ENCODE measurements at places on chromosomes 2 and 18.

GRCh38 chr2:176145085-176145969 lies 6.0 kb upstream of the HOXD4 start:
- DNase-seq, result no peak

DNA sequence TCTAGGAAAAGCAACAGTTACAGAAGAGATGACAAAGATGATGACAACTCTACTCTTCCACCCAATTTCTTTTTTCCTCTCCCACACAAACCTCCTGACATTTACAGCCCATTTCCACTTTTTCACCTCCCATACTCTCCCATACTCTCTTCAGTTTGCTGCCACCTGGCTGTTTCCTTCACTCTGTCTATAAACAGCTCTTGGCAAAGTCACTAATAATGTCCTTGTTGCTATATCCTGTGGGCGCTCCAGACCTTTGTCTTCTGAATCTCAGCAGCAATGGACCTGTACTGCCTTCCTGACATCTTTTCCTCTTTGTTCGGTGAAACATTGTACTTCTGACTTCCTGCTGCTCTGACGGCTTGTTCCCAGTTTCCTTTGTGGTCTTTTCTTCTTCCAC lies 60.7 kb upstream of the CAVIN2 start:
- no peak for DNase-seq

DNA sequence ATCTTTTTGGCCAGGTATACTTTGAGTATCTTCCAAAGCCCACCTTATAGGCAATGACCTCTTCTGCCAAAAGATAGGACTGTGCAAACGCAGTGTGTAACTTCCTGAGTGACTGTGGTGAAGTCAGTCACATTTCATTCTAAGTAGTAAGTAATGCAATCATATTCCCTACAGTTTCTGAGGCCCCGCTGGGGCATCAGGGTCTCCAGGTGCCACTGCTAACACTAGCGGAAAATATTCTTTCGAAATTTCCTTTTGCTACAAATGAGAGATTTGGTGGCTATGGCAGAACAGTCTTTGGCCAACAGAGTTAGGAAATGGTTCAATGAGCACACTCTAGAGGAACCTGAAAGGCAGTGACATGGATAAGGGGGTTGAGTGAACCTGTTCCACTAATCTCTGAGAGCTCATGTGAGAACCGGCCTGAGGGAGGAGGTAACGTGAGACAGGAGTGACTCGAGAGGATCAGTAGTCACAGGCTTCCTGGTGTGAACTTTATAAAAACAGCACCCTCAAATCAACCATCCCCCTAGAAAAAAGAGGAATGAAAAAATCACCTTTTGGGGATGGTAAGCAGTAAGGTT lies 102.6 kb upstream of the LPIN2 start:
- DNase-seq, result no peak

- no peak for DNase-seq
Measured at GRCh38 chr2:78532762-78533379, 492.6 kb upstream of the REG3G start.

- DNase-seq, result no peak
Measured at GRCh38 chr2:83899271-83899670, 559.8 kb downstream of the SUCLG1 start.

- DNase-seq, result no peak
Measured at GRCh38 chr2:236093134-236093533, 75.1 kb downstream of the GBX2 start.

DNA sequence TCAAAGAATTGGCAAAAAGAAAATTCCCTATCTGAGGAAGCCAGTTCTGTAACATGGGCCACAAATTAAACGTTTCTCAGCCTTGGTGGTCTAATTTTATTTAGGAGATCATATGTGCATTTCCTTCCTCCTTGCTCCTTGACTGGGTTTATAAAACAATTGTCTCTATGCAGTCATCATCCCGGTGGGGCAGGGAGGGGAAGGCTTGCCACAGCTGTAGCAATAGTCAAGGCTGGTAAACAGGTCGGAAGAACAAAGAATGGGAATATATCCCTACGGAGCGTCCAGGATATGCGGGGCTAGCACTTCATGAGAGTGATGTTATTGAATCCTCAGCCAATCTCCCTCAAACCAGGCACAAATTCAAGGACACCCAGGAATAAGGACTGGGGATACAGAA lies 143.8 kb downstream of the RNF152 start:
- no peak for DNase-seq

DNA sequence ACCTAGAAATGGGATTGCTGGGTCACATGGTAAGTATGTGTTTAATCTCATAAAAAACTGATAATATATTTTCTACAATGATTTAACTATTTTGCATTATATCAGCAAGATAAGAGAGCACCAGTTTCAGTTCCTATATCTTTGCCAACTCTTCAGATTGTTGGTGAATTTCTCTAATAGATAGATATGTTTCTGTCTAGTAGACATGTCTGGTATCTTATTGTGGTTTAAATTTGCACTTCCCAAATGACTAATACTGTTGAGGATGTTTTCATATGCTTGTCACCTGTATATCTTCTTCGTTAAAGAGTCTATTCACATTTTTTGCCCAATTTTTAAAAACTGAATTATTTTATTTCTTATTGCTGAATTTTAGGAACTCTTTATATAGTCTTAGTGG lies 113.8 kb upstream of the UXS1 start:
- no peak for DNase-seq

DNA sequence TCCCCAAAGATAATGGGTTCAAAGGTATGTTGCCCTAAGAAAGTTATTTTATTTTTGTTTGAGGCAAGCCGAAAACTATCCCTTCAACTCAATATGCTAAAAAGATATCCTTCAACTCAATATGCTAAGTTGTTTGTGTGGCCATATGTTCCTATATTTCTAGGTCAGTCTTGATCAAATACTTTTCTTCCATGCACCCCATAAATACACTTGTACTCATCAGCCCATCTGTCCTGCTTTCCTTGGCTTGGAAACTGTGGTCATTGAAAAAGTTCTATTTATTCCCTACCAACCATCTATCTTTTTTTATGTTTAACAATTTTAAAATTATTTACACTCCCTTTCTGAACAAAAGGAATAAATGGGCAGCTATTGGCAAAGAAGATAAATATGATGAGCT lies 447.7 kb downstream of the NRXN1 start:
- no peak for DNase-seq

GRCh38 chr2:143736904-143737303 lies 607.7 kb downstream of the ARHGAP15 start:
- DNase-seq, result no peak

DNA sequence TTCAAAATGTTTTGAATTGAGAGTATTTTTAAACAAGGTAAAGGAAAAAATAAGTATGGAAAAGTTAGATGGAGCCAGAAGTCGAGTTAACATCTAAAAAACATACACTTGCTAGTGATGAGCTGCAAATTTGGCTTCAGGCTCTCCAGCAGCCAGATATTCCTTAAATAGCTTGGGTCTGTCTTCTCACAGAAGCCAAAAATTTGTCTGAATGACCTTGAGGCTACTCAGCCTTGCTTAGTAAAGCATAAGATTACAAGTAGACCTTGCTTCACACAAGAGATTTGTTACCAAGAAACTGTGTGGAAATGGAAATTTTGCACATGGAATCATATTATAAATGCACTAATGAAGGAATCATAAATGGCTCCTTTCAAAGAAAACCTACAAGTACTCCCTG lies 40.8 kb upstream of the GRB14 start:
- no peak for DNase-seq

DNA sequence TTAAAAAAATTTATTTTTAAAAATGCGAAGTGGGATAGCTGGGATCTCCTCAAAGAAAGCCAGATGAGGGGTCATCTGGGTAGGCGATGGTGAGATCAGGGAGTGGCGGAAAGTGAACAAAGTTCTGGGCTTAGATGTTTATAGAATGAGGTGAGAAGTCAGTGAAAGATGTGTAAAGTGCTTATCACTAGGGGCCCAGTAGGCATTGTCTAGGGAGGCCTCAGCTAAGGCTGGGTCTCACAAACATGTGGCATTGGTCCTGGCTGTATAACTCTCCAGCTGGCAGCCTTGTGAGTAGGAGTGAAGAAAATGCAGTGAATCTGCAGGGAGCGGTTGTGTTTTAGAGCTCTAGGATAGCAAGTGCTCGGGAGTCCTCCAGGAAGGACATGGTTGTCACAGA lies 10.5 kb downstream of the ACSL3 start:
- DNase-seq, result no peak

GRCh38 chr18:80213182-80213581 lies 34.1 kb downstream of the PARD6G start:
- no peak for DNase-seq

GRCh38 chr2:234025466-234025865 lies 25.0 kb upstream of the SPP2 start:
- peak; percentile 4 for DNase-seq

DNA sequence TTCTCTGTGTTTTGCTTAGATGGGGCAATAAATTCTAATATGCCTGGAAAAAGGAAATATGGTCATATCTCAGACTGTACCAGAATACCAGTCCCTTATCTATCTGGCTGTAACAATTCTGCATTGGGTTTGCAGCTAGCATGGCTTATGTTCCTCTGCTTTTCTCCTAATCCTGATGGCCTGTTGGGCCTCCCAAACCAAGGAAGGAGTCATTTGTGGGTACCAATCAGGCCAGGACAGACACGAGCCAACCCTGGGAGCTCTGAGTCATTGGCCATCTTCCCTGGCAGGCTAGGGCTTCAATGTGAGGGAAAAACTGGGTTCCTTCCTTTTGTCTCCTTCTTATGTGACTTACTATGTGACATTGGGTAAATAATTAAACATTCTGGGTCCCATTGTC lies 12.0 kb downstream of the SMARCAL1 start:
- DNase-seq, result no peak

- no peak for DNase-seq
Measured at GRCh38 chr2:46332686-46333281, 35.6 kb downstream of the EPAS1 start.

GRCh38 chr2:194602750-194603149 lies 1054.3 kb upstream of the SLC39A10 start:
- DNase-seq, result no peak

GRCh38 chr18:49621717-49622351 lies 60.0 kb downstream of the LIPG start:
- no peak for DNase-seq

DNA sequence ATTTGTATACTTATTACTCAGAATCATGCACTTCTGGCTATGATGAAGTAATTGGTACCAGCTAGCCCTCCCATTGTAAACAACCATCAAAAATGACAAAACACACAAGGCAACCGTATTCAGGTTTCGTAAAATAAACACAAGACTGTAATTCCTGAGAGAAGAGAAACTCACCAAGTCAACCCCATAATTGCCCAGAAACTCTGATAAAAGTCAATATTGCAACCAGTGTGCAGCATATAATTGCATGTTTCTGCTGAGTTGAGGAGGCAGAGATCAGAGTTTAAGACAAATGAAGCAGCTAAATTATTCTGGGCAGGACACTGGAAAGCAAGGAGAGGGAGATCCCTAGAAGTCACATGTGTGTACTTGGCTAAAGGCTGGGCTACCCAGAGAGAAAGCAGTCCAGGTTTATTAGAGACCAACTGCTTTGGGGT lies 90.3 kb downstream of the ROCK2 start:
- DNase-seq, result no peak

GRCh38 chr18:24472591-24472990 lies 12.2 kb downstream of the HRH4 start:
- DNase-seq, result no peak

DNA sequence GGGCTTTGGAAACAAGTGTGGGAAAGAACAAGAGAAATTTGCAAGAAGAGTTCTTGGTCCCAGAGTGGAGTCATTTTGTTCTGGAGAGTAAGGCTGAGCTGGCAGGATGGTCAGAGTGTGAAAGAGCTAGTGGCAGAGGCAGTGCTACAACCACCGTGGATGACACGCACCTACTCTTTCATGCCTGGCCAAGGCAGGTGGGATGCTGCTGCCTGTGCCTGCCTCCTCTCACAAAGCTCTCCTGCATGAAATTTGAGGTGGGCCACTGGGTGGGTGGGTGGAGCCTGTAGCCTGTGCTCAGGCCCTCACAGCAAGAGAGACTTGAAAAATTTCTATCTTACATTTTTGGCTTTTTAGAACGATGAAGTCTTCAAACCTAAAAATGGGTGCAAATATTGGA lies 9.4 kb upstream of the INO80C start:
- no peak for DNase-seq

- DNase-seq, result peak; percentile 52
Measured at GRCh38 chr2:88265352-88266303, 95.5 kb downstream of the THNSL2 start.

DNA sequence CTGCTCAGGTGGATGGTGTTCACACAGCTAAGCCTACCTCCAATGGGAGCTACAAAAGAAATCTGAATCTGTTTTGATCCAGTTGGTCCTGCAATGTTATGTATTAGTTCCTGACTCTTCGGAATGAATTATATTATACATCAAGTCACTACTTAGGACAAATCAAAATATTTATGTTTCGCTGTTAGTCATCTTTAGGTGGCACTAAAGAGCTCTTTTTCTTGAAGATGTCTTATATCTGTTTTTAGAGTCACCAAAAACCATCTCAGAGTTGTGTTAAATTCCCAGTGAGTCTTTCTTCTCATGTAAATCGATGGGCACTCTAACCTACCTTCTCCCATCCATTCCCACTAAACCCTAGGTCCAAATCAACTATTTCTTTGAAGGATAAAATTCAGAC lies 2.2 kb downstream of the DNER start:
- peak; percentile 6 for DNase-seq

DNA sequence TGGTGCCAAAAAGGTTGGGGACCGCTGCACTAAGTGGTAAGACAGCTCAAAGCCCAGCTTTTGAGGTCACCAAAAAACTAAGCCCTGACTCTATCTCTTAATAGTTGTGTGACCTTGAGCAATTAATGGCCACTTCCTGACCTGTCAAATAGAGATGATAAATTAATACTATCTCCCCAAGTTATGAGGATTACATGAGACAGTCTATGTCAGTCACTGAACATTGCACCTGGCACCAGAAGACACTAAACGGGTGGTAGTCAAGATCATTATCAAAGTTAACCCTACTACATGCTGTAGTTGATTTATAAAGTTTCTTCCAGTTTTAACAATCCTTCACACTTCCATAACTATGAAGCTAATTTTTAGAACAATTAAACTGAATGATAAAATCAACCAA lies 36.5 kb downstream of the STPG4 start:
- DNase-seq, result no peak

DNA sequence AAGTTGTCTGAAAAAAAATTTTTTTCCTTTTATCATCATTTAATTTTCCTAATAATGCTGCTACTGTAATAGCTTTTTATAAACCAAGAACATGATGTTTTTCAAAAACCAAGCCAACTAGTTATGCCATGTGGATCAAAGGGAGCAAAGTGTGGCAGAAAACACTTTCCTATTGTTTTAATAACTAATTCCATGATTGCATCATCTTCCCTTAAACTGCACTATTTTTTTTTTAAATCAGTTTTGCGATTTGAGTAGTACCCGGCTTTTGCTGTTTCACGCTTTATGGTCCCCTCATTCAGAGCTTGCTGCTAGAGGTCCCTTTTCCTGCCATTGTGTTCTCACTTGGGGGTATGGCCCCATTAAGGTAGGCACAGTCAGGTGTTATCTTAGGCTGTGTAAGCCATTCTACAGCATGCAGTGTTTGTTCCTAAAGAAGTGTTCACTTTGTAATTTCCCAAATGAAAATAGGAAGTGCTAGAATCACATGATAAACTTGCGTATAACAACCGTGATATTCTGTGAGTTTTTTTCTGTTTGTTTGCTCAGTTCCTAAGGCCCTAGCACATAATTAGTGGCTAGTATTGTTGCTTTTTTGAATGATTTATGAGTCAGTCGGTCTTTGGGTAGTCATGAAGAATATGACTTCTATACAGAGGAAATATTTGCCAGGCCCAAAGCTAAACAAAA lies 225.8 kb downstream of the PTGR3 start:
- no peak for DNase-seq
